A549 treated with Mapracorat at 1 μM for 4 hours (cell line): ENCODE measurements at places on chromosomes 6 and 20. TPM values are rescaled to one million over a fixed set of nuclear protein-coding genes. Genes with fewer than 3 reads are reported as not detected.

MYLK2 gene
- total RNA-seq, result 0.27 to 0.76 TPM (median 0.48 TPM) in 5 replicates

WASF1 gene
- 10.0 to 11.0 TPM (median 10.5 TPM) in 5 replicates for total RNA-seq

C2 gene
- 0.26 to 0.46 TPM (median 0.31 TPM) in 5 replicates for total RNA-seq

ZNF337 gene
- 16.9 to 22.5 TPM (median 19.4 TPM) in 5 replicates for total RNA-seq

RIMS1 gene
- total RNA-seq, result not detected in 5 replicates

CCM2L gene
- 0.27 to 0.61 TPM (median 0.35 TPM) in 5 replicates for total RNA-seq

OXT gene
- not detected in 5 replicates for total RNA-seq

NNAT gene
- total RNA-seq, result not detected in 5 replicates

ECT2L gene
- total RNA-seq, result not detected in 5 replicates
